ENCODE measurements at places on chromosomes 2 and 18.

GRCh38 chr2:239285071-239285931 is 115.5 kb downstream of the HDAC4 start:
- peak; percentile 67 for DNase-seq

GRCh38 chr2:238097988-238098871 is 1.9 kb upstream of the ESPNL start:
- DNase-seq = peak; percentile 73

GRCh38 chr18:58061349-58061748 is 17.3 kb downstream of the NEDD4L start:
- DNase-seq = no peak

DNA sequence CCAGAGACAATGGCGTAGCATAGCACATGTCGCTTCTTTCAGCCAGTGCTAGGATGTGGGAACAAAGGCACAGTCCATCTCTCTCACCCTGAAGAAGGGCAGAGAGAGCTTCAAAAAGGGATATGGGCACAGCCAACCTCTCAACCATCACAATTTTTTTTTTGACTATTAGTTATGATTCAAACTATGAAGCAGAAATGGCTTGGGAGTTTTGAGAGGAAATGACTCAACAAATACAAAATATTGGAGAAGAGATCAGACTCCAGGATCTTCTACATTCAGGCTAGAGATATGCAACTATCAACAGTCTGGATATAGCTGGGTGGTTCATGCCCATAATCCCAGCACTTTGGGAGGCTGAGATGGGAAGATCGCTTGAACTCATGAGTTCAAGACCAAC is 109.1 kb downstream of the MCFD2 start:
- DNase-seq = no peak

DNA sequence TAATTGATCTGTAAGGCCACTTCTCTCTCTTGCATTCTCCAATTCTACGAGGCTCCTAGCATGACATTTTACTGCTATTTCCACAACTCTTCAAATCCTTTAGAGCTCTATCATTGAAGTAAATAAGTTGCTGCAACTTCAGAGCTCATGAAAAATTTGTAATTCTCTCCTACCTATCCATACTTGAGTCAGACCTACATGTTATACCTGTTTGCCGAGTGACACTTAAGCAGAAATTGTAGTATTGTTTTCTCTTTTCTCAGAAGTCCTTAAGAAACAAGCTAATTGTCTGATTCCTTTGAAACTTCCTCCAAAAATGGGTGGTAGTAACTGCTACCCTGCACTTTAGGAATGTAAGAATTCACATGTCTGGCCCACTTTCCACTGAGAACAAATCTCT is 26.1 kb downstream of the GALM start:
- DNase-seq = no peak
